ENCODE measurements at places on chromosomes 16 and 17.

GRCh38 chr17:75639771-75640555 lies 6.7 kb downstream of the SMIM5 start:
- DNase-seq: no peak

DNA sequence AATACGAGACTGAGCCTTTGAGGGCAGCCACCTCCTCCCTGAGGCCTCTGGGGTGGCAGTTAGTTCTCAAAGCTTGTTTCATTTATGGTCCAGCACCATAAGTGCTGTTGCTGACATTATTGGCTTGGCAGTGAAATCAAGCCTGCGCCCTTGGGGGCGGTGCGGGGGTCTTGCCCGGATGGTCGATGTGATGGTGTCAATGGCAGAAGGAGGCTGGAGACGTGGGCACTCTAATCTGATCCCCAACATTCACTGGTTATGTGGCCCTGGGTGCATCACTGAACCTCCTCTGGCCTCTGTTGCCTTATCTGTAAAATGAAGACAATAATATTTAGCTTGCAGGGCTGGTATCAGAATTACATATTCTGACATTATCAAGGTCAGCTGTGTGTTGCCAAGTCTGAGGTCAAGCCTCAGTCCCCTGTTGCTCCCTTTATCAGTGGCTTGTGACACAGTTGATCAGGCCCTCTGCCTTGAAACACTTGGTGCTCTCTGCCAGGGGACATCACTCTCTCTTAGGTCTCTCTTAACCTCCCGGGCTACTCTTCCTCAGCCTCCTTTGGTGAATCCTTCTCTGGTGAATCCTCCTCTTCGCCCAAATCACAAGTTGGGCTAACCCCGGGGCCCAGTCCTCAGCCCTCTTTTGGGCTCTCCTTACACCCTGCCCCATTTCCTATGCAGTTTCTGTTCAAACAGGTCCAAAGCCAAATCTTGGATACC lies 11.8 kb upstream of the TMEM220 start:
- DNase-seq: no peak

DNA sequence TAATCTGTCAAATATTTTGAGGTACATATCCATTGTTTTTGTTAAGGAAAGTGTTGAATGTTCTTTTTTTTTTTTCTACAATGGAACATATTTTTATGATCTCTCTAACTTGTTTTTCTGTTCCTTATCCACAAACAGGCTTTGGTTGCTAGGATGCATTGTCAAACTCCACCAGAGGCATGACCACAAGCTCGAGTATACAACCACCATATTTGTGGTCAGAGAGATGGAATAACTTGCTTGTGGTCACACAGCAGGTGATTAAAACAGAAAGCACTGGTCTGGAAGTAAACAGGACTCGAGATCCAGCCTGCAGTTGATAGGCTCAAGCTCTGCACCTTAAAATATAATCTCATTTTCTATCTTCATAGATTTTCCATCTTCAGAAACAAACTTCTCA lies 105.8 kb upstream of the ADAMTS18 start:
- DNase-seq: no peak

DNA sequence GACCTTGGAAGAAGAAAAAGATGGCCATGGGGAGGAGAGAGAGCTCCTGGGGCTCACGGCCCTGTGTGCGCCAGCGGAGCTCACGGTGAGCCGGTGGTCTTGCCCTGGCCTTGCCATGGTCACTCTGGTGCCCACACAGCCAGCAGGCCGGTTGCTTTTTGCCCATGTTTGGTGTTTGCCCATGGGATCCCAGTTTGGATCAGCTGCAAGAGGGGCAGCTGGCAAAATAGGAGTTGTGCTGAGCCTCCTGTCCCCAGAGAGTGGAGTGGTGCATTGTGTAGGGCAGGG lies 1.6 kb downstream of the NHERF1 start:
- no peak for DNase-seq

DNA sequence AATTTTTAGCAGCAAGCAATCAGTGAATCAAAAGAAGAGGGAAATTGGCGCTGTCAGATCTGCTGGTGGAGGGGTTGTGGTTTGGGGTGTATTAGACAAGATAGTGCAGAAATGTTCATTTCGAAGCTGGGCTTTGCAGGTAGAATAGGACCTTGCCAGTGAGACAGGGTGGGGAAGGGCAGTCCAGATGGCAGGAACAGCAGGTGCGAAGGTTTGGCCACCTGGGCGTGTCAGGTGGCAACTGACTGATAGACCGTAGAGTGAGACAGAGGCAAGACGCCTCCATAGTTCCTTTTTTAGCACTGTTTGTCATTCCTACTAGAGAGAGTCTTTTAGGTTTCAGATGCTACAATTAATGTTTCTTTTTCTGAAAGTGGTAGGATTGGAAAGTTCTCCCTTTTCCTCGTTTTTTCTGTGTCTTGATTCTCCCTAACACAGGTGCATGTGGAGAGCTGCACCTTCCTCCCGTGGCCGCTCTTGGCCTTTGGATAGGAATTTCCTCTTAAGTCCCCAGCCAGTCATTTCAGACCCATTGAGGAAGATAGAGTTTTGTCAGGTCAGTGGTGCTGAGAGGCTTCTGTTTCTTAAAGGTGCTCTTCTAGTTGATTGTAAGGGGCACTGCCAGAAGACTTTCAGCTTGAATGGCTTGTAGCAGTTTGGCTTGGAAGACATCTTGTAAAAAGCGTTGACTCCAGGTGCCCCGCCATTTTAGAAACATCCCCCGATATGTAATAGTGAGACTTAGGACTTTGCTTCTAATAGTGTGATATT lies 315.6 kb downstream of the SNX29 start:
- no peak for DNase-seq

DNA sequence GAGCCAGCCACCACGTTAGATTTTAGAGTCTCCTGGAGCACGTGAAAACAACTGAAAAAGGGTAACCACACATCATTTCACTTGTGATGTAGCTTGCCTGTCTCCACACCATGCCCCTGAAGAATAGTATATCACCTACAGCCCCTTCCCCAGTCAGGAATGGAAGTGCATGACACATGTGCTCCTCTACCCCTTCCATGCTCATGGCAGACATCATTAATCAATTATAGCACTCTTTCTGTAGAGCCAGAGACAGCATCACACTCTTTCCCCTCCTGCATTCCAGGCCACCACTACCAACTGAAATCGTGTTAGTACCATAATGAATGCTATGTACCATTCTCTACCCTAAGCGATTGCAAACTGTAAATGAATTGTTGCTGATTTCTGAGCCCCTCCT lies 113.5 kb upstream of the PLCG2 start:
- DNase-seq: no peak

DNA sequence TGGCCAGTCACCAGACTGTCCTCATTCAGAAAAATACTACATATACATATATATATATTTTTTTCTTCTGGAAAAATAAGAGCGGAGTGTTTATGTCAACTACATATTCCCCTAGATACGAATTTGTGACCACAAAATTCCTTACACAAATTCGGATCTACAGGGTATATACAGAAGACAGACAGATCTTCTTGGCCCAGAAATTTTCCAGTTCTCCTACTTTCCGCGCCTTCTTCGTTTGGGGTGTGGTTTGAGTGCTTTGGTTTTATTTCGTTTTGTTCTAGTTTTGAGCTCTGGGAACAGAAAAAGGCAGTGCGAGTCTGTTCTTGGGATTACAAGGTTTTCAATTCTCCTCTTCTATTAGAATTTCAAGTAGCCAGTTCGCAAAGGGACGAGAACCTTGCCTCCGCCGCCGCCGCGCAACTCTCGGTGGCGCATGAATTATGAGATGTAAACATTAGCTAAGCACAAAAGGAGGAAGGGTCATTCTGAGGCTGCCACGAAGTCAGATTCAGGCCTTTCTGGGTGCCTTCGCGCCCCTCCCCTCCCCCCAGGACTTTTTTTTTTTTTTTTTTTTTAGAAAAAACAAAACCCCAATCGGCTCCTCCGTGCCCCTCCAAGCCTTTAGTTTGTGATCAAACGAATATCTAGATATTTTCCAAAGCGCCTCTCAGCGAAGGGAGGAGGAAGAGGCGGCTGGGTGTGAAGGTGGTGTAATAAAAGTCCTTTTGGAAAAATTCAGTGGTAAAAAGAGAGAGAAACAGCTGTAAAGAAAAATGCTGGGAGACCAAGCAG lies 1.8 kb upstream of the HOXB4 start:
- no peak for DNase-seq

GRCh38 chr17:73593249-73593965 lies 50.8 kb downstream of the SDK2 start:
- no peak for DNase-seq

- no peak for DNase-seq
Measured at GRCh38 chr16:86930001-86930400, 351.7 kb downstream of the FOXL1 start.

GRCh38 chr17:66695098-66695497 lies 139.8 kb upstream of the CACNG5 start:
- no peak for DNase-seq

DNA sequence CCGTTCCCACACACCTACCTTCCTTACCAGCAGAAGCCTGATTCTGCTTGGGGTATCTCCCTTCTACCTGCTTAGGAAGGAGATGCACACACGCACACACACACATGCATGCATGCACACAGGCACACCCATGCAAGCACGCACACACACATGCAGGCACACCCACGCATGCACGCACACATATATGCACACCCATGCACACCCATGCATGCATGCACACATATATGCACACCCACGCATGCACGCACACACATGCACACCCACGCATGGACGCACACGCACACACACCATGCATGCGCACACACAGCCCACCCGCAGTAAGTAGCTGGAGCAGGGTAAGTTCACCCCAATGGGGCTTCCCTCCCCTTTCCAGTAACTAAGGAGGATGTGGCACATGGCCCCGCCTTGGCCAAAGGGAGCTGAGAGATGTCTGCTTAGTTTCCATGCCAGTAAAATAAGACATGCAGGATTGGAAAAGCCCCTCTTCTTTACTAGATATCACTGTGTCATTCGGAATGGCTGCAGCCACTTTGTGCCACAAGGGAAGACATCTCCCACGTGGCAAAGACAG lies 33.7 kb downstream of the ADCY9 start:
- no peak for DNase-seq

DNA sequence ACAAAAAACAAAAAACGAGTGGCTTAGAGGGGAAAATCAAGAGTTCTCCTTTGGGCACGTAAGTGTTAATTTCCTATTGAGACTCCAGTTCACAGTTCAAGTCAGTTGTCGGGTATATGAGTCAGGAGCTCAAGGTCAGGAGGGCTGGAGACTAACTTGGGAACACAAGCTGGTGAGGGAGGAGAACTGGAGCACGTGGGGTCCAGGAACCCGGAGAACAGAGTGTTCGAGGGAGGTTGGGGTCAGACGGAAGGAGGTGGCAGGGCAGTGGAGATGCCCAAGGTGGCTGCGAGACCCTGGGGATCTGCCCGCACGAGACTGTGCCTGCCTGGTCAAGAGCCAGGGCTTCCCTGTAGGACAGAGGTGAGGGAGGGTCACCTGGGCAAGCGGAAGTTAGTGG lies 12.0 kb downstream of the ALDH3A1 start:
- DNase-seq: no peak

GRCh38 chr16:69711115-69711740 lies 15.1 kb downstream of the NQO1 start:
- no peak for DNase-seq

DNA sequence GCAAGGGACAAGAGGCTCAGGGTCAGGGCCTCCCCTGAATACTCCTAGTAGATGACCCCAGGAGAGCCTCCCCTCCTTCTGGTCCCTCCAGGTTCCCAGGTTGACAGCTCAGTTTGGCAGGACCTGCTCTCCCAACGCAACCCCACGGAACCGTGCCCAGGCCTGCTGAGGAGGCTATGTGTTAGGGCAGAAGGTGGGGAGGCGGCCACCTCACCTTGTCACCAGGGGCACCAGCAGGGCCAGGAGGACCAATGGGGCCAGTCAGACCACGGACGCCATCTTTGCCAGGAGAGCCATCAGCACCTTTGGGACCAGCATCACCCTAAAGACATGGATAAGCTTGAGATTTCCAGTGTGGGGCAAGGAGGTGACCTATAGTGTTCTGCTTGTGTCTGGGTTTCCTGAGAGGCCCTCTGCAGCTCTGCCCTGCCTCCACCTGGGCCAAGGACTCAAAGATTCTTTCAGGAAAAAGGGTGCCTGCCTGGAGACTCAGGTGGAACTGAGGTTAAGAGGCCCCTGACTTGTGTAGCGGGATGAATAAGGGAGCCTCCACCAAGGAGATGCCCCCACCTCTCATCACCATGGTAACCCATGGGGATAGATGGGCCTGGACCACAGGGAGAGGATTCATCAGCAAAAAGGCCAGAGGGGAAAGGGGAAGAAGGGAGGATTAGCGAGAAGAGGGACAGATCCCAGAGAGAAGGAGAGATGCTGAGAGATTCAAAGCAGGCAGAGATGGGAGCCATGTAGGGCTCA lies 10.7 kb downstream of the COL1A1 start:
- no peak for DNase-seq

DNA sequence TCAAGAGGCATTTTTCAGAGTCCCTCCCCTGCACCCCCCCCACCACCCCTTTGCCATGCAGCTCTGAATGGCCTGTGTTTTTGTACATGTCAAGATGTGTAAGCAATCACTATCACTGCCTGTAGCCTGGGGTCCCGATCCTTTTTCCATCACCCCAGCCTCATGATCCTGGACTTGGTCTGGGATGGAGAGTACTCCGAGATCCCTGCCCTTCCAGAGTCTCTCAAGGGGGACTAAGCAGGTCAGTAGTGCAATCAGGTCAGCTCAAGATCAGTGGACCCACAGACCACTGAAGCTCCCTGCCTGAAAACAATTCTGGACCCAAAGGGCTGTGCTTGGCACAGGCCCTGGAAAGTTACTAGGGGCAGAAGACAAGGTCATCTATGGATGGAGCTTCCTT lies 7.5 kb upstream of the GJD3 start:
- no peak for DNase-seq
